CD4-positive, alpha-beta T cell treated with Interleukin-4 for 1 hour (primary cell): ENCODE measurements at places on chromosomes 3 and 15.

GRCh38 chr15:83734487-83734886 is 80.6 kb downstream of the ADAMTSL3 start:
- DNase-seq: no peak

GRCh38 chr3:149547954-149548668 is 73.6 kb downstream of the TM4SF4 start:
- no peak for DNase-seq

DNA sequence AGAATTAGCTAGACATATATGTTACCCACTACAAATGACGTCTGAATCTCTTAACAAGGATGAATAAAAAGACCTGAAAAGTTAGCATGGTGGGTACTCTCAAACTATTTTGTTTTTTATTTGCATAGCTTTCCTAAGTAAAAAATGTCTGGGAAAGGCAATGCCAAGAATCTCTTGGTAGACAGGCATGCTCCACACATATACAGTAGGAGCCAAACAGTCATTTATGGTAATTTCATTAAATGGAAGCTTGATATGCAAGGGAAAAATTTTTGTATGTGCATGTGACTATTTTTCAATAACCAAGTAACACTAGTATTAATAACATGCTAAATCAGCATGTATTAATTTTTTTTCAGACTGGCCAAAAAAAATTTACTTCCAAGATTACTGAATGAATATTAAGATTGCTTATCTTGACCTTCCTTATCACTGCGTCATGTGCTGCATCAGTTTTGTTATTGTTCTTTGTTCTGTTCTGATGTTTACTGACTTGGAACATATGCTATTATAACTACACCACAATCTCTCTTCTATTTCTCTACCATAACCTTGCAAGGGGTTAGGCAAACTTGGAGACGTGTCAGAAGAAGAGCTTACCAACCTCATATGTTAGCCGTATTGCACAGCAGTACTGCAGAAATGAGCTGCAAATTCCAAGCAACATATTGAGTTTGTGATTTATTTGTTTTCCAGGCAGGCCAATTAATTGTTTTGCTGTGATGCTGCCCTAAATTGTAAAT is 255.3 kb downstream of the RBMS3 start:
- no peak for DNase-seq

- no peak for DNase-seq
Observed at GRCh38 chr15:87931584-87931983, 325.0 kb downstream of the NTRK3 start.

DNA sequence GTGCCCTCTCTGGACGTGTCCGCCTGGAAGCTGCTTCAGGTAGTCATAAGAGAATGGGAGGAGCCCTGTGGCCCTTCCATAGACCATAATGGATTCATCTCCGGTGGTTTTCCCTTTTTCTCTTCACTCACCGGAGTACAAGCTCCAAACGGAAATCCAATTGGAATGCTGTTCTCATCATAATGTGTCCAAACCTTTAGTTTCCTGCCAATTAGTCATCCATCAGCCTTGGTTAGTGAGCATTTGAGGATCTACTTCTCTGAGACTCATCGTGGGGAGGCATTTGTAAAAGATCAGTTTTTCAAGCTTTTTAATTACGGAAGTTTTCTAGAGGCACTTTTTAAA is 34.9 kb downstream of the ABHD2 start:
- DNase-seq: no peak

DNA sequence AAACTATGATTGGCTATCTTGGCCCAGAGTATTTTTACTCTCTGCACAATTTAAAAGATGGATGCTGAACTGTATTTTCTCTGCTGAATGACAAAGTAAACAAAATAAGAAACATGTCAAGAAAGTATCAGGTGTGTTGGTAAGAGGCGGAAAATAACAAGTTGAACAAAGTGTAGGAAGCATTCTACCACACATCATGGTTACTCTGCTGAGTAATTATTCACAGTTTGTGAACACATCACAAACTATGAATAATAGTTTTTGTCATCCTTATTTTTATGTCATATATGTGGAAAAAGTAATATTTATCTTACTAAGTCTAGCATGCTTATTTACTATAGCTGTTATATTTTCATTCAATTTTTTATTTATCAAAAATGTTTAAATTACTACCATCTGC is 229.2 kb downstream of the MBNL1 start:
- DNase-seq: no peak

DNA sequence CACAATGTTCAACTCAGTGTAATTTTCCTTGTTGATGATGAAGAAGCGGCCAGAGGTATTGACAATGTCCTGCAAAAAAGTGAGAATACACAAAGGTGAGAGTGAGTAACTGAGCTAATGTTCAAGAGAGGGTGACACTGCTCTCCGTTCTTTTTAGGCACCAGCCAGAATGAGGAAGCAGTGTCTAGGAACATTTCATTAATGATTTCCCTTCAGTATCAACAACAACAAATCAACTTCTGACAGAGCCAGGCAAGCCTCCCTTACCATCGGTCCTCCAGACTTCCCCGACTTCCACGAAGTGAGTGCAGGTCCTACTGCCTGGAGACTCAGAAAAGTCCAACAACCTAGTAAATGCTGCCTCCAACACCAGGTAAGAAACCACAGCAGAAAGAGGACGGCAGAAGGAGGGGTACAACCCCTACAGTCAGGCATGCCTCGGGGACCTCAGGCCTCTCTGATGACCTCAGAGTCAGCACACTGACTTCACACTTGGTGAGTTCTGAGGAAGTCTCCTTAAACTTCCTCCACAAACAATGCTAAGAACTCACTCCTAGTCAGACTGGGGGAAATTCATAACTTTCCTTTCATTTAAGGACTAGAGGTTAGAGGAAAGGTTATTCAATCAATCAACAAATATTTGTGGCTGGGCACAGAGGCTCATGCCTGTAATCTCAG is 62.7 kb downstream of the NPTN start:
- no peak for DNase-seq

DNA sequence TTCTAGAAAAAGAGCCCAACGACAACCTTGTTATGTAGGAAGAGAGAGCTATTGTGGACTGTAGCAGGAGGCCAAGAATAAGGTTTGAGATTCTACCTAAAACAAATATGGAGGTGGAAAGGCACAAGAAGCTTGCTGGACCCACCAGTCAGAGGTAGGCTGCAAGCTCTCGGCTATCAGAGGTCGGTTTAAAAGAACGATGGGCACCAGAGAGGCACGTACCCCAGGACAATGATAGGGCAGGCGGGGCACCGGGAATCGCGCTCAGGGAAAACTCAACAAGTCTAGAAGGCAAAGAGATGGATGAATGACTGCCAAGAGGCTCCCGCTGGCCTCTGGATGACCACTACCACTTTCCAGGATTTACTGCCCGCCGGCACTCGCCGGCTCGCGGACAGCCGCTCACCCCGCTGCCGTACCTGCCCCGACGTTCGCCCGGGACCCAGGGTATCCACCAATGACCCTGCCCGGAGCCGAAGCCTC is 1.1 kb downstream of the HDGFL3 start:
- no peak for DNase-seq

DNA sequence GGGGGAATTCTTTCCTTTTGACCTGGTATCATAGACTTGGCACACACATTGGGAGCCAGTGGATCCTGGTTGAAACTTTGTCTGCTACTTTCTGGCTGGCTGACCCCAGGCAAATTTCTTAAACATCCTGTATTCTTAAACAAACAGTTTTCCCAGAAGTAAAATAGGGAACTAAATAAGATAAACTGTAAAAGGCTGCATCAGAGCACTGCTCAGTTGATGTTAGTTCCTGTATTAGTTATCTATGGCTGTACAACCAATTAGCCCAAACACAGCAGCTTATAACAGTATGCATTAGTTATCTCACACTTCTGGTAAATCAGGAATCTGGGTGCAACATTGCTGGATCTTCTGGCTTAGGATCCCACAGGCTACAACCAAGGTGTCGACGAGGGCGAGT is 73.1 kb upstream of the SLCO3A1 start:
- DNase-seq: no peak

- no peak for DNase-seq
Observed at GRCh38 chr3:174862101-174862500, 3.0 kb downstream of the NAALADL2 start.

DNA sequence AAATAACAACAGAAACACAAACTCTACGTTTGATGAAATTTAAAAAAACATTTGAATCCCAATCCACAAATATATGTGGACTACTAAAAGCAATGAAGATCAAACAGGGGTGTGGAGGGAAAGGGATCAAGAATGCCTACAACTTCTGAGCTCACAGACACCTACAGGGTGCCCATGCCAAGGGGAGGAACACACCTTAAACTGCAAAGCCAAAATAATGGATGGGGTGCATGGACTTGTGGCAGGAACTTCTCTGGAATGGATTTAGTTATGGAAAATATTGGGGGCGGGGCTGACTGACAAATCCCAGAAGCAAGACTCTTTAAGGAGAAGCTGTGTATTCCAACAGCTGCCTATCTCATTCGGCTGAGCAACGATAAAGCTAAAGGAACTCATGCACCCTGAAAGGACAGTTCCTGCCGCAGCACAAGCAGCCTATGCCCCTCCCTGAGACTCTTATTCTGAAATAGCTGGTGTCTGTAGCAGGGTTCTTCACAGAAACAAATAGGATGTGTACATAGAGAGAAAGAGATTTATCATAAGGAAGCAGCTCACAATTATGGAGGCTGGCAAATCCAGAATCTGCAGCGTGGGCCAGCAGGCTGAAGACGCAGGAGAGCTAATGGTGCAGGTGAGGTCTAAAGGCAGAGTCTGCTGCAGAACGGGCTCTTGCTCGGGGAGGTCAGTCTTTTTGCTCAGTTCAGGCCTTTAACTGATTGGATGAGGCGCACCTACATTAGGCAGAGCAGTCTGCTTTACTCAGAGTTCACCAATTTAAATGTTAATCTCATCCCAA is 24.5 kb upstream of the PLA2G4D start:
- DNase-seq: no peak

GRCh38 chr15:60444289-60444912 is 34.5 kb downstream of the ICE2 start:
- DNase-seq: no peak

DNA sequence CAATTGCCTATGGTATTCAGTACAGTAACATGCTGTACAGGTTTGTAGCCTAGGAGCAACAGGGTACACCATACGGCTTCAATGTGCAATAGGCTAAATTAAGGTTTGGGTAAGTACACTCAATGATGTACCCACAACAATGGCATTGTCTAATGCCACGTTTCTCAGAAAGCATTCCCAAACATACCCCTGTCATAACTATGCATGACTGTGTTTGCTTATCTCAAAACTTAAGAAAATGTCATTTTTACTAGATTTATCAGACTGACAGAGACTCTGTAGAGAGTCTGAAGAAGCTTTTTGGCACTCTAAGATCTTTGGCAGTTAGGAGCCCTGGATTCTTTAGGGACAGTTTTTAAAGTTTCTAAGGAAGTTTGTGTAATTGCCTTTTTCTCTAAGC is 59.9 kb downstream of the MECOM start:
- no peak for DNase-seq

- no peak for DNase-seq
Observed at GRCh38 chr3:65534805-65535204, 503.9 kb downstream of the MAGI1 start.

DNA sequence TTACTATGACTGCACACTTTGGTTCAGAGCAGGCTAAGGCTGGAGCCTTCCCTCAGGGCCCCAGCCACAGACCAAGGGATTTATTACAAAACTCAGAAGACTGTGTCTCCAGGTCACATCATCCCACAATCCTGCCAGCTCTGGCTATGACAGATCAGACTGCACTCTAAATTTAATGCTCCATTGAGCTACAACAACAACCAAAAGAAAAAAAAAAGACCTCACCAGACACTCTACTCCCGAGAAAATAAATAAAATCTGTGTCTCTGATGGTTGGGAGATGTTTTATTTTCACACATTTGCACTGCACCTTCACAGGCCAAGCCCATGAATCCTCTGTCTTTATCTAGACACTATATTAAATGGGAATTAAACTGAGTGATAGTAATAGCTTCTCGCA is 50.8 kb upstream of the CTNNB1 start:
- DNase-seq: no peak

GRCh38 chr15:48522911-48523310 is 122.6 kb downstream of the FBN1 start:
- DNase-seq: no peak

DNA sequence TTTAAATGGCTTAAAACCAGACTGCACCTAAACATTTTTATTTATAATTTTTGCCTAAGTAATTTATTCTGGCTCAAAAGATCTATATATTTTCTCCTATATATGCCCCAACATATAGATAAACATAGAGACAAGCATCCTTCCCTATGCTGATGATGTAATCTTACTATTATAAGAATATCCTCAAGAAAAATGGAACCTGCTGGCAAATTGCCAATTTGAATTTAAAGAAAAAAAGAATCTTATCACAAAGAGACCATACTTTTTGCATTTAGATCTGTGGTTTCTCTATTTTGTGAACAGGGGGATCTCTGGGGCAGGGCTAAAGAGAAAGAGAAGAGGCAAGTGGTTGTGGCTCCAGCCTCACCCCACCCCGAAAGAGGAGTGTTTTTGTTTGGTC is 107.2 kb upstream of the CMC1 start:
- DNase-seq: no peak

DNA sequence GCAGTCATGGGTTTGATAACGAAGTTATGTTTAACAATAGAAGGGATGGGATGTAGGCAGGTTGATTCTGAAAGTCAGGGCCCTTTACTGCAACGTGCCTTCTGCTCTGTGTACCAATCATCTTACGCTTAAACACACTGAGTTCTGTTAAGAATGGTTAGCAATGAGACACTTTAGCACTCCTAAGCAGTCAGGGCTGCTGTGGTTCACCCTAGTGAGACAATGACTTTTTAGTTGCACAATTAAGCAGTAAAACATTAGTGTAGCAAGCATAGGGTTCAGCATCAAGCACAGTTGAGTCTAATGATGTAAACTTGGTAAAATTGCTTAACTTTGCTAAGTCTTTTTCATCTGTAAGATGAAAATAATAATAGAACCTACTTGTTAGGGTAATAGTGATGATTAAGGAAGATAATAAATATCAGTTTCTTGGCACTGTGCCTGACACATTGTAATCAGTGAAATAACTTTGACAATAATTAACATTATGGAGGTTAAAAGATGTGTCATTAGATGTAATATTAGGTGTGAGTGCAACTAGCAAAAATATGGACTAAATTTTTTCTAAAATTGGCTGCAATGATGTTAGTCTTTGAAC is 484.2 kb upstream of the THBS1 start:
- no peak for DNase-seq

DNA sequence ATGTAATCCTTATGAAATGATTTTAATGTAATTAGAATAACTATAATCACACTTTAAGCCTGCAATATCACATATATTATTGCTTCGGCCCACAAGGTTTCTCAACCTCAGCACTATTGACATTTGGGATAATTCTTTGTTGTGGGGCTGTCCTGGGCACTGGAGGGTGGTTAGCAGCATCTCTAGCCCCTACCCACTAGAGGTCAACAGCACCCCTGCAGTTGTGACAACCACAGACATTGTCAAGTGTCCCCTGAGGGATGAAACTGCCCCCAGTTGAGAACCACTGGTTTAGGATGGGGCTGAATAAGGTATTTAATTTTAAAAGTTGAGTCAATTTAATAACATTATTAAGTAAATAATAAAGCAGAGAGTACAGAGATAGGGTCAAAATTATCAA is 6.4 kb upstream of the ABHD2 start:
- no peak for DNase-seq

GRCh38 chr3:64460877-64461276 is 226.9 kb downstream of the ADAMTS9 start:
- DNase-seq: no peak
